Amniotic epithelial cell (primary cell): ENCODE measurements at places on chromosomes 5 and 9.

- no peak for DNase-seq
Observed at GRCh38 chr5:191036-191948, at the start of gene LRRC14B. LRRC14B (plus strand) TSS chr5:191495; CDS start chr5:191539, 44 bp downstream.

GRCh38 chr5:151570512-151571269, 20.4 kb downstream of the FAT2 start:
- no peak for DNase-seq

GRCh38 chr5:40365342-40366330, 314.1 kb upstream of the PTGER4 start:
- no peak for DNase-seq

DNA sequence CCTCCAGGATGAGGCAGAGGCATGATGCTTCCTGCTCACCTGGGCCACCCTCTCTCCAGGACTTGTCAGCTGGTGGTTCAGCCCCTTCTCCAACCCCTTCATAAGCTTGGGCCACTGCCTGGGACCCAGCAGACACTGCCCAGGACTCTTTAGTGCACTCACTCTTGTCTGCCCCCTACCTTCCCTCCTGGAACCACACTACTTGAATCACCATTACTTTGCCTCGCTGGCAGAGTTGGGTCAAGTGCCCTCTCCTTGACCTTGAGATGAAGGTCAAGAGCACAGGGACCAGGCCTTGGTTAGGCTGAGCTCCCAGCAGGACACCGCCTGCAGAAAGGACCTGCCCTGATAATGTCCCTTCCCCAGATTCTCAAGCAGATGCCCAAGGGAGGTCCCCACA, 8.5 kb upstream of the ENDOG start:
- no peak for DNase-seq

- no peak for DNase-seq
Observed at GRCh38 chr5:107085572-107085971, 585.2 kb downstream of the EFNA5 start.

DNA sequence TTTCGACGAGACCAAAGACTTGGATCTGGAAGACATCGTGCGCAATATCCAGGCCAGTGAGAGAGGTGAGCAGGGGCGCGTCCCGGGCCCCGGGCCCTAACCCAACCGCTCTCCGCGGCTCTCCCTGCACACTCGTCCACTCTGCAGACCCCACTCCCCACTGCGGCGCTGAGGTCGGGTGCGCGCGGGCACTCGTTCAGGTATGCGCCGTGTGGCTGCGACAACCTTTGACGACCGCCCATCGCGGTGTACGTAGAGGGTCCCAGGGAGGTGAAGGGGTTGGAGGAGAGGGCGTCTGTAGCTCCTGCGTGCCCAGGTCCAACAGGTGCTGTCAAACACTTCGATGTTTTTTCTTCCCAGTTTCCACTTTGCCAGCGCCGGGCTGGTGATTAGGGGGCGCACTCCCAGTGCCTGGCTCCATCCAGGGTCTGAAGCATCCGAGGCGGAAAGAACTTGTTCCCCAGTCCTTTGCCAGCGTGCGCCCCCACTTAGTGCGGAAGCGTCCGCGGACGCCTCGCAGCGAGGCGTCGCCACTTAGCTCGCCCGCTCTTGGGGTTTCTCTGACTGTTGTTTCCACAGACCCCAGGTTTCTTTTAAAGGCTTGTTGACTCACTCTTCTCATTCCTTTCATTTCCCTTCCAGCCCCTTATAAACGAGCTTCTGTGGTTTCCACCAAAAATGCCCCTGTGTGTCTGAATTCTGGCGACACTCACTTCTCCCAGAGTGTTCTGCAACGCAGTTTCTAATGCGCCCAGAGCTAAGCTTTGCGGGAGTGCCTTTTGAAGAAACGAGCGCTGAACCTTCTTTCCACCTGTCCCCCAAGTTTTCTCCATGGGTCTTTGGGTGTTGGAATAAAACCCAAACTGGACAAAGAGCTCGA, 1.6 kb downstream of the NPR3 start:
- no peak for DNase-seq

DNA sequence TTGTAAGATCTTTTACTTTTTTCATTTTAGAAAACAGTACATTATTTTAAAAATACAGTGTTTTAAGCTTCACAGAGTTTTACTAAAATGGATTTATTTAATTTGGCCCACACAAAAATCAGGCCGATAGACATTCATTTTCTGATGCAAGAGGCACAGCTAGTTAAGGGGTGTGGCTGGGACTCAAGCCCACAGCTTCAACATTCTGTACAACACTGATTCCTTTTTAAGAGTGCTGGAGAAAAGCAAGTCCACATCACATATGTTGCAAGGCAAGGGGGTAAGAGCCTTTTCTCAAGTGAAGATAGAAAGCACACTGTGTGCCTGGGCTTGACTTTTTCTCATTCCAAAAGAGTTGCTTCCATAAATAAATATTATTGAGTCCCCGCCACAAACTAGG, 195.9 kb downstream of the RFK start:
- no peak for DNase-seq

- DNase-seq = peak; percentile 37
Observed at GRCh38 chr5:148799737-148800527, 26.5 kb upstream of the ADRB2 start.

DNA sequence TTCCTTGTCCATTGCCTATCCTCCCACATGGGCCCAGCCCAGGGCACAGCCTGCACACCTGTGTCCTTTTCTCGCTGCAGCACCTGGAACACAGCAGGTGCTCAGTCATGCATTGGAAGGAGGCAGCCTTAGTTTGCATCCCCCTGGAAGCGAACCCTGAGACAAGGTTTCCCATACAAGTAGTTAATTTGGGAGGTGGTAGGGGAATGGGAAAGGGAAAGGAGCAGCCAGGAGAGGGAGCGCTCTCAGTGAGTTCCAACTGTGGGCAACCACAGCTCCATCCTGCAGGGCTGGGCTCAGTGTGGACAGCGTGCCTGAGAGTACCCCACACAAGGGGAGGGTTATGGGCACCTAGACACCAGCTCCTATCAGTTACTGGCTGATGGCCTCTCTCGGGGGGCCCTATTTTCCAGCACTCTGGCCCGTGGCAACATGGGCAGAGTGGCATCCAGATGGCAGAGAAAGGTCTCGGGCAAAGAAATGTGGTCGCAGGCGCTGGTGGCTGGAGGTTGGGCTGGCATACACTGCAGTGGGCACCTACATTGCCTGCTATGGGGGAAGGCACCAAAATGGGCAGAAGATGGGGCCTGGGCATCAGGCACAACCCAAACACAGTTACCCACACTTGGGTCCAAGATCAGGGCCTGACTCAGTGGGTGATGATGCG, 50.1 kb downstream of the TSPAN17 start:
- no peak for DNase-seq

GRCh38 chr5:109959652-109960051, 269.9 kb downstream of the MAN2A1 start:
- DNase-seq = no peak

DNA sequence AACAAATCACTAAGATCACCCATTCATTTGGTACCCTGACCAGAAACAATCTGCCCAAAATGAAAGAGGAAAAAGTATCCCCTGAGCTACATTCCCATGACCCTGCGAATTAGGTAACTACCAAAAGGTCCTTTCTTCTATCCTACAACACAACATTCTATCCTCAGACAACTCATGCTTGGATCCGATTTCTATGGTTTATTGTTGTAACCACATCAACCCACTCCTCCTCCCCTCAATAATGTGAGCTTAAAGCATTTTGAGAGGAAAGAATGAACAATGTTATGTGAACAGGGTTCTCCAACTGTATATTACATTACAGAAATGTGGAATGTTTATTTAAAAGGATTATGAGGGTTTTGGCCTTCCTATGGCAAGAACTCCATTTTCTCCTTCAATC, 4.0 kb downstream of the SLC35D2 start:
- DNase-seq = no peak

GRCh38 chr5:370311-370958, 48.9 kb downstream of the AHRR start:
- DNase-seq = no peak

DNA sequence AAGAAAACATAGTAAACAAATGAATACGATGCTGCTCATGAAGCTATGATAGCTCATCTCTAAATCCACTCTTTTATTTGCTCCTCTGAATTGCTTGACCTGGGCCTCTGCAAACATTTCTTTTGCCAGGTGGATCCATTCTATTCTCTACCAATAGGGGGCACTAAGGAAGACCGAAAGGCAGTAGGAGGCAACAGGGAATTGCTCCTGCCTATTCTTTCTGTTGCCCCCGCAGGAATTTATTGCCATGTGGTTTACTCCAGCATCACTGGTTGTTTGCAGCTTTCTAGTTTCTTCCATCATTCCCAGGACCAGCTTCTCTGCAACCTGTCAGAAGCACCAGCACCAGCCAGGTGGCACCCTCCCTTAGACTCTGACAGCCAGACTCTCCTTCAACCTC, 5.3 kb downstream of the GAPT start:
- no peak for DNase-seq

DNA sequence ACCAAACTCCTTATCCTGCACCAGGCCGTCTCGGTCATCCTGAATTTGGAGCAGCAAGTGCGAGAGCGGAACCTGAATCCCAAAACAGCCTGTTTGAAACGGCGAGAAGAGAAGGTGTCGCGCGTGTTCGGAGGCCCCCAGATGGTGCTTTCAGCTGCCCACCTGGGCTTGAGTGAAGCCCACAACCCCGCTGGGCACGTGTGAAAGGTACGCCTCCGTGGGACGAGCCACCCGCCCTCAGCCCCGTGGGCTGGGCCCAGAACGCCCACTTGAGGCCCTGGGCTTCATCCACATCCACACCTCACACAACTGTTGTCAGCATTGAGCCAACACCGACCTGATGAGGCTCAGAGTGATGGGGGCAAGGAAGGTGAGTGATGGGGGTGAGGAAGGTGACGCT, 72.8 kb downstream of the INSL6 start:
- no peak for DNase-seq

- DNase-seq = no peak
Observed at GRCh38 chr5:96339862-96340261, 93.2 kb downstream of the PCSK1 start.

DNA sequence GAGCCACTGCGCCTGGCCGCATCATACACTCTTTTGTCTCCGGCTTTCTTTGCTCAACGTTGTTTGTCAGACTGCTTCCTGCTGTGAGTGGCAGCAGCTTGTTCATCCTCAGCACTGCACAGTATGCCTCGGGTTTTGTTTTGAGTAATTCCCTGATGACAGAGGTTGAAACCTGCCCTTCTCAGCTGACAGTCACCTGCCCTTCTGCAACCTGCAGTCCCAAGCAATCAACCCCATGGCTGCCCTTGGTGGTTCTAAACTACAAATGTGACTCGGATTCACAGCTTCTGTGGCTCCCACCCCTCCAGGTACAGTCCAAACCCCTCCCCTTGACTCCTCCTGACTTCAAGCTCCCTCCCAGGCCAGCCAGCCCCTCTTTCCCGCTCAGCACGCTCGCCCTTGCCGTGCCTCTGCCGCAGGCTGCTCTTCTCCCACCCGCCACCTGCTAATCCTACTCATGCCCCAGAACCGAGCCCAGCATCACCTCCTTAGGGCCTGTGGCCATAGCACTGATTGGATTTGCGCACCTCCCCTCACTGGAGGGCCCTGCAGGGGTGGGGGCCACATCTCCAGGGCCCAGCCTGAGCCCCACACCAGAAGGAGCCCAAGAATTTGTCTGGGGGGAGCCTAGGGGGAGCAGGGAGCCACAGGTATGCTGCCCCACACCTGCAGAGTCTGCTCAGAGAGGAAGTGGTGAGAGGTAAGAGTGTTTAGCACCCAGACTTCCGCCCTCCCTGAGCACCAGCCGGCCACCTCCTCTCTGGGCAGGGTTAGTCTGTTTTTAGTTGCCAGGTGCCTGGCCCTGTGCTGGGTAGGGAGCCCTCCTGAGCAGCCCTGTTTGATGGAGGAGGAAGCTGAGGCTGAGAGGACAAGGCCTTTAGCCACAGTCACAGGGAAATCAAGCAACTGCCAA, 10.1 kb downstream of the EEIG1 start:
- DNase-seq = no peak

DNA sequence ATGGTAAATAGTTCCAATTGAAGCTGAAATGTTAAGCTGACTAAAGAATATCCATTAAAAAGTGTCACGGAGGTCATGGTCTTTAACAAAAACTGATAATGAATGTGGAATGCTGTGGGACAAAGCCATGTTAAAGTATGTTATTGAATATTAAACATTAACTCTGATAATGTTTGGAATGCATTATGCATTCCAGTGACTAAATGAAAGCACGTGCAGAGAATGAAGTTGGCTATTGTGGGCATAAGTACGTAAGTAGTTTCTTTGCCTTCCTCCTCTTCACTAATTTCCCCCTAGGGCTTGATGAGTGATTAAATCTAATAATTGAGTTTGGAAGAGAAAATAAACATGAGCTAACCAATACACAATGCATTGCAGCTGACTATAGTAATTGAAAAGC, 640.4 kb upstream of the CDH10 start:
- no peak for DNase-seq

DNA sequence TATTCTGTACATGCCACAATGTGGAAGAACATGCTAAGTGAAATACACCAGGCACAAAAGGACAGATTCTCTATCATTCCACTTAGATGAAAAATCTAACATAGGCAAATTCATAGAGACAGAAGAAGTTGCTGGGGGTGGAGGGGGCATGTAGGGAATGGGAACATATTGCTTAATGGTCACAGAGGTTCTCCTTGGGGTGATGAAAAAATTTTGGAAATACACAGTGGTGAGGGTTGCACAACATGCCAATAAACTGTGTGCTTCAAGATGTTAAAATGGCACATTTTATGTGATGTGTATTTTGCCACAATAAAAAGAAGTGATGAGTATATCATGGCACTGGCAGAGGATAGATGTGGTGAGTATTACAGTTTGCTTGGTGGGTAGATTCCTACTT, 111.9 kb downstream of the SUSD1 start:
- DNase-seq = no peak
